ENCODE measurements at places on chromosomes 13 and 19.

GRCh38 chr13:45974500-45974899 lies 78.0 kb downstream of the ZC3H13 start:
- no peak for DNase-seq

- DNase-seq: no peak
Observed at GRCh38 chr13:45851171-45851921, at the start of gene SIAH3. TSS of gene SIAH3 (minus strand) at chr13:45851753. CDS start at chr13:45851629, 124 bp downstream.

DNA sequence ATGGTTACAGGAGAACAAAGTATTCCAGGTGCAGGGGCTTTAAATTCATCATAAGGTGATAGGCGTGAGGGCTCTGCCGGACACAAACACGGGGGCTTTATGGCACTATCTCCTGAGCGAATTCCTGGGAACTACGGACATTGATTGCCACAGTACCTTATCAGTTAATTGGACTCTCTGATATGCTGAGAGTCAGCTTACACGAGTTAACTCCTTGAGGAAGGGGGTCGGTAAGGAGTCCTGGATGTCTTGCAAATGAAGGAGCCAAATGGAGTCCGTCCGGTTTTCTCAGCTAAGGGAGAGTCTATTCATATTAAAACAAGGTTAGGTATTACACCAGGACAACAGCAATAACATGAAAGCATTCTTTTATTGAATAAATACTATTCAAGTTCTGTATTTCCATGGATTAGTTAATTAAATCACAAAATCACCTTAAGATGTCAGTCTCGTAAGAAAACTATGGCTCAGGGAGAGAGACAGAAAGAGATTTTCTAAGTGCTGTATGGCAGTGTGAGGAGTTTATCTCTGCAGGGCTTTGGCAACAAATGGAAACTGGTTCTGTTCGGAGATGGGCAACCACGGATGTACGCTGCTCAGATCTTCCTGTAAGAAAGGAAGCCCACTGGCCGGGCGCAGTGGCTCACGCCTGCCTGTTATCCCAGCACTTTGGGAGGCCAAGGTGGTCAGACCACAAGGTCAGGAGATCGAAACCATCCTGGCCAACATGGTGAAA lies 26.2 kb upstream of the HIF3A start:
- DNase-seq: no peak

DNA sequence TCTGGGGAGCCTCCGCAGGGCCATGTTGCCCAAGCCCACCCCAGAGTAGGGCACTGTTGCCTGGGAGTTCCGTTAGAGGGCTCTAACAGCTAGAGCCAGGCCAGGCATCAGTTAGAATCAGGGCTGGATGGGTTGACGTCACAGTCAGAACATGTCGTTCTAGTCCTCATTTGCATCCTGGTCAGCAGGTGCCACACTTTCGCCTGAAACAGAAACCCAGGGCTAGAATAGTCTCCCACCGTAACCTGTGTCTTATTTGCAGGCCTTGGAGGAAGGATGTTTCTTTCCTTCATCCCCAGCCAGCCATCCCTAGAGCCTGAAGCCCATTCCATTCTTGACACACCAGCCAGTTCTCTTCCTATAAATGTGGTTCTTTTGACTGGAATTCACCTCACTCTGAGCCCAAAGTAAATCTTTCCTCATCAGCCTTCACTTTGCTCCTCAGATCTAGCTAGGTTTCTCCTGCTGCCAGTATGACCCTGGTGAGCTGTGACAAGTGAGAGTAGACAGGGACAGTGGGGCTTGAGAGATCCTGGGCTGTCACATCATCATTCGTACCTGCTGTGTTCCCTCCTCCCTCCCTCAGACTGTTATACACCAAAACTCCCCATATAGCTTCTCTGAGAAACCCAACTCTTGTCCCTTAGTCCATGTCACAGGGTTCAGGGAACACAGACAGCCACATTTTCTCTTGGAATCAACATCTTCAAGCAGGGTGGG lies 12.2 kb upstream of the CCDC97 start:
- DNase-seq: no peak

Measured in AG04449 (cell line).